ENCODE measurements at places on chromosomes 5 and 9.

GRCh38 chr5:34916518-34916917 is 1.0 kb downstream of the BRIX1 start:
- DNase-seq, result no peak

DNA sequence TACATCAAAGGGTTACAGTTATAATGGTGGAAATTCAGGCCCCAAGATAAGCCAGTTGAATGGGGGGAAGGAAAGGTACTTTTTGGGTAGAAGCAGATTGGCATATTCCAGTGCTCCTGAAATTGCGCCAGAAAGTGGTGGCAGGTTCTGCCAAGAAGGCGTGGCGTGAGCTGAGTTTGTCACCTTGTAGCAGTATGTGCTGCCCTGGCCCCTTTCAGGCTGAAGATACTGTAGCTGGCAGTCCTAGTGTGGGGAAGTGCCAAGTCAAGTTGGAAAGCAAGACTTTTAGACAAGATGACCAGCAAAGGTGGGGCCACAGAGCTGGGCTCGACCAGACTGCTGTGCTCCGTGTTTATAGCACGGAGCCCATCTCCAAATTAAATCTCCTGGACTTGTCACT is 133.6 kb upstream of the GLRA1 start:
- no peak for DNase-seq

- no peak for DNase-seq
These were observed 638.3 kb downstream of the HTR1A start for GRCh38 chr5:63323926-63324325.

- no peak for DNase-seq
These were observed 5.3 kb downstream of the ECSCR start for GRCh38 chr5:139457241-139457640.

GRCh38 chr5:78699552-78700153 is 51.1 kb upstream of the LHFPL2 start:
- DNase-seq, result no peak

DNA sequence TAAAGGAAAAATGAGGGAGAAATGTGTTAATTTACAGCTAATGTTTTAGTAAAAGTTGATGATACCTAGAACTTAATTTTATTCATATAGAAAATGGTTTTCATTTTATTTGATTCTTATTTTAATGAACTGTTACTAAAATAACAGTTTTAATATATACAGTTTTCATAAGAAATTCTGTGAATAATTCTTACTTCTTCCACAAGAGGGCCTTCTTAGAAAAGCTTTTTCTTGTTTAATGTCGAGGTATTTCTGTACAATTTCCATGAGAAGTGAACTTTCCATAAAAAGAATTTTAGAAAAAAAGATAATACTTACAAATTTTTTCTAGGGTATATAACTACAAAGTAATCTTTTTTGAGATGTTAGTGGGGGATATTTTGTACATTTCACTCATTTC is 73.9 kb downstream of the KLF9 start:
- no peak for DNase-seq

DNA sequence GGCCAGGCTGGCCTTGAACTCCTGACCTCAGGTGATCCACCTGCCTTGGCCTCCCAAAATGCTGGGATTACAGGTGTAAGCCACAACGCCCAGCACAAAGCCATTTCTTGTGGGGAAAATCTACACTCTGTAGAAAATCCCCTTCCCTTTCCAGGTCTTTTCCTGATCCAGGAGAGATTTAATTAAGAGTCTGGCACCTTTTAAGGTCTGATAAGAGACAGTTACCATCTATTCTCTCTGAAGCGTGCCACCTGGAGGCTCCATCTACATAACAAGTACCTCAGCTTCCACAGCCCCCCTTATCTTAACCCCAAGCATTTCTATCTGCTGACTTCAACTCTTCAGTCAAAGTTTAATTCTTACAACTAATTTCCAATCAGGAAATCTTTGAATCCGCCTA is 71.4 kb upstream of the CDK20 start:
- DNase-seq, result no peak

- DNase-seq, result no peak
These were observed 32.9 kb downstream of the ACER2 start for GRCh38 chr9:19441730-19442129.

- DNase-seq, result no peak
These were observed 150.3 kb downstream of the GPBP1 start for GRCh38 chr5:57324181-57324580.

- DNase-seq, result no peak
These were observed 111.1 kb upstream of the EQTN start for GRCh38 chr9:27408001-27408400.

- DNase-seq, result no peak
These were observed 68.3 kb downstream of the SHB start for GRCh38 chr9:38000735-38001134.

- DNase-seq, result no peak
These were observed 461.3 kb upstream of the CLINT1 start for GRCh38 chr5:158320178-158320674.

GRCh38 chr5:64074533-64074932 is 91.1 kb upstream of the RNF180 start:
- DNase-seq, result peak; percentile 13

DNA sequence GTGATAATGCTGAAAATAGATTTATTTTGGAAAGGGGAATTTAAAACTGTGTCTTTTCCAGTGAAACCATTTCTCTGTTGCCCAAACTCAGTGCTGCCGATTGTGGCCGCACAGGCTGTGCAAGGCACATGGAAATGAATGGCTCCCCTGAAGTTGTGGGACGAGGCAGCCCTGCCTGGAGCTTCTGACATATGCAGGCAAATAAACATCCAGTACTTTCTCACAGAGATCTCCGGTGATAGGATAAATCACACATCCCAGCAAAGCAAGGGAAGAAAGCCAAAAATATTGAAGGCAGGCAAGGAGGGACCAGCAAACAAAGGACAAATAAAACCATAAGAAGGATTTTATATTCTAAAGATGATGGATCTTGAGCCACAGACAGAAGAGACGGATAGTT is 464.5 kb downstream of the MTRR start:
- no peak for DNase-seq

DNA sequence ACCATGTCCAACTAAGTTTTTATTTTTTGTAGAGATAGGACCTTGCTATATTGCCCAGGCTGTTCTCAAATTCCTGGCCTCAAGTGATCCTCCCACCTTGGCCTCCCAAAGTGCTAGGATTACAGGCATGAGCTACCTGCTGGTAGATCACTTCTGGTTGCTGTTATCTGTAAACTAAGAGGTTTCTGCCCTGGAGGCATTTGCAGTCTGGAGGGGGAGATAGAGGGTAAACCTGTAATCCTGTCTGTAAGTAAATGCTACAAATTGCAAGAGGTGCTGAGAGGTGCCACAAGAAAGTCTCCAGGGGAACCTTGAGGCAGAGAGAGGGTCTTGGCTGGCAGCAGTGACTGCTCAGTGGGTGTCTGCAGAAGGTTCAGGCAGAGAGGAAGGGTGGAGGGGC is 29.0 kb upstream of the GGTA1 start:
- no peak for DNase-seq
